ENCODE measurements at places on chromosomes 13 and 19.
A peak's percentile ranks its signal among the peaks of the same experiment; 100 is the strongest.

- peak; percentile 70 for DNase-seq
Observed at GRCh38 chr13:30143666-30144400, 163.5 kb downstream of the KATNAL1 start.

DNA sequence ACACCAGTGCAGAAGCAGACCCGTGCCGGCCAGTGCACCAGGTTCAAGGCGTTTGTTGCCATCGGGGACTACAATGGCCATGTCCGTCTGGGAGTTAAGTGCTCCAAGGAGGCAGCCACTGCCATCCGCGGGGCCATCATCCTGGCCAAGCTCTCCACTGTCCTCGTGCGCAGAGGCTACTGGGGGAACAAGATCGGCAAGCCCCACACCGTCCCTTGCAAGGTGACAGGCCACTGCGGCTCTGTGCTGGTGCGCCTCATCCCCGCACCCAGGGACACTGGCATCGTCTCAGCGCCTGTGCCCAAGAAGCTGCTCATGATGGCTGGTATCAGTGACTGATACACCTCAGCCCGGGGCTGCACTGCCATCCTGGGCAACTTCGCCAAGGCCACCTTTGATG, 10.1 kb downstream of the ZNF44 start:
- DNase-seq: no peak

- DNase-seq: no peak
Observed at GRCh38 chr19:39752390-39752789, 14.6 kb upstream of the CLC start.

DNA sequence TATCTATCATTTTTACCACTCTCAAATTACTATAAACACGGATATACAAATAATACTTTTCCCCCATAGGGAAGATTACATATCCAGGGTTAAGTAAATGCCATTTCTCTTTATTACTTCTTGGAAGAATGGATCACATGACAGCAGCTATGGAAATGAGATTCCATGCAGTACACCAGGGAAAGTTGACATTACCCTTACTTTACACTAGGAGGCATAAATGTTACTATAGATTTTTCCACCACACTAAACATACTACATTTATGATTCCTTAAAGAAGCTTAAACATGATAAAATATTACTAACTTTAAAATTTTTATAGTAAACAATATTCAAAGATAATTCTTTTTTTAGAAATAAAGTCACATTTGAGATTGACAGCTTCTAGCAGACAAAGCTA, 611.4 kb downstream of the PCDH9 start:
- peak; percentile 55 for DNase-seq

DNA sequence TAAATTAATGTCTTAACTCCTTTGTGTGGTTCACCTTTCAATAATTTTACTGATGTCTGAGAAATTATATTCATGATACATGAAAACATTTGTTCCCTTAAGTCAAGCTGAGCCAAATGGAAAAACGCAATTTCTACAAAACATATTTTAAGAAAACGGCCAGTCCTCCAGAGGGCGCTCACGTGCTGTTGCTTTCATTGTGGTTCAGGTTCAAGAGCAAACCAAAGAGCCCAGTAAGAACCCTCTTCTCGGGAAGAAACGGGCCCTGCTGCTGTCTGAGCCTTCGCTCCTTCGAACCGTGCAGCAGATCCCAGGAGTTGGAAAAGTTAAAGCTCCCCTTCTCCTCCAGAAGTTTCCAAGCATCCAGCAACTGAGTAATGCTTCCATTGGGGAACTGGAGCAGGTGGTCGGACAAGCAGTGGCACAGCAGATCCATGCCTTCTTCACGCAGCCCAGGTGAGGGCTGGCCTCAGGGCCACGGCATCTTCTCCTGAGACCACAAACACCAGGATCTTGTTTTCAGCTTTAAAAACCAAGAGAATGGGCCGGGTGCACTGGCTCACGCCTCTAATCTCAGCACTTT, 4.3 kb downstream of the FAAP24 start:
- peak; percentile 73 for DNase-seq

GRCh38 chr13:27551562-27551961, 68.8 kb downstream of the LNX2 start:
- no peak for DNase-seq

DNA sequence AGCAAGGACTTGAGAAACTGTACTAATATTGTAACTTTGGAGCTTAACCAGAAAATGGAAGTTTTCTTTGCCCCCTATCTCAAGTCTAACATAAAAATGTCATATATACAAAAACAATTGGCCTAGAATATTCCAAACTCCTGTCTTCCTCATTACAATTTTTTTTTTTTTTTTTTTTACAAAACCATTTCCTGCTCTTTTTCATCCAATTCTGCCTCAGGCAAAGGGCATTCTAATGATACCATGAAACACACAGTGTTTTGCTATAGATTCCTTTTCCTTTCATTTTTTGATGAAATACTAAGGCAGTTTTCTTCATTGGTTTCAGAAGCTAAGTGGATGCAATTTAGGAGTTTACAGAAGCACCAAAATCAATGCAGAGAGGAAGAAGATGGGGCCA, 119.7 kb downstream of the LHFPL6 start:
- DNase-seq: no peak

DNA sequence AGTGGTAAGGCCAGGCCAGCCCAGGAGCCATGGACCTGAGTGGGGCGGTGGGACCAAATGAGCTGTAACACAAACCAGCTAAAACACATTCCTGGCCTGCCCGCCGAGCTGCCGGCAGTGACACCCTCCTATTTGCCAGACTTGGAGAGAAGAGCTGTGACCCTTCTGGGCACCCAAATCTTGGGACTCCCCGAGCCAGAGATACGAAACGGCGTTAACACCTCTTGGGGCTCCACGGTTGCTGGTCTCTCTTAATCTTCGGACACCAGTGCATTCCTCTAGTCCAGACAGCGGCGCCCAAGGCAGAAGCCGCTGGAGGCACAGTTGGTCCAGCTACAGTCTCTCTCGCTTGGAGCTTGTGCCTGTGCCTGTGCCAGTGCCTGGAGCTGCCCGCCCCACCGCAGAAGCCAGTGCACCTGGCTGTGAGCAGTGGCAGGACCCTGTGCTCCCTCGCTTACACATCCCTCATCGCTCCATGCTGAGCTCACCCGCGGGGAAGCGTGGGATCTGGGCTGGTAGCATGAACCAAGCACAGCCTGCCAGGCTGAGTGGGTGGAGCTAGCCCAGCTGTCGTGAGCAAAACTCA, 147.2 kb upstream of the KLHL1 start:
- no peak for DNase-seq

GRCh38 chr19:16037424-16038195, 38.7 kb upstream of the TPM4 start:
- DNase-seq: no peak

DNA sequence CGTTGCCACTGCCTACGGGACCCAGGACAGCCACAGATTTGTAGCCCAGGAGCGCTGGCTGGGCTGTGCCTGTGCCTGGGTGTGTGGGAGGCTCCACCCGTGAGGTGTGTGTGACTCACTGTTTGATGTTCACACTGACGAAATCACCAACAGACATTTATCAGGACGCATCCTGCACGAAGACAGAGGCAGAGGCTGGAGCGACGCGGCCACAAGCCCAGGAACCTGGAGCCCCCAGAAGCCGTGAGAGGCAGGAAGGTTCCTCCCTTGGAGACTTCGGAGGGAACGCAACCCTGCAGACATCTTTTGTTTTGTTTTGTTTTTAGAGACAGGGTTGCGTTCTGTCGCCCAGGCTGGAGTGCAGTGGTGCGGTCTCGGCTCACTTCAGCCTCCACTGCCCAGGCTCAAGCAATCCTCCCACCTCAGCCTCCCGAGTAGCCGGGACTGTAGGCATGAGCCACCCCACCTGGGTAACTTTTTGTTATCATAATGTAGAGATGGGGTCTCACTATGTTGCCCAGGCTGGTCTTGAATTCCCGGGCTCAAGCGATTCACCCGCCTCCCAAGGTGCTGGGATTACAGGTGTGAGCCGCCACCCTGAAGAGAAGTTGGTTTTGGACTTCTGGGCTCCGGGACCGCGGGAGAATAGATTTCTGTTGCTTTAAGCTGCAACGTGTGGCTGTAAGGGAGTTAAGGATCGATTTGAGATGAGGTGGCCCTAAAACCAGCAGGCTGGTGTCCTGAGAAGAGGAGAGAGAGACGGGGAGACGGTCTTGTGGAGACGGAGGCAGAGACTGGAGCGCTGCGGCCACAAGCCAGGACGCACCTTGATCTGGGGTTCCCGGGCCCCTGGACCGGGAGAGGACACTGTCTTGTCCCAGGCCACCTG, 24.9 kb upstream of the WDR18 start:
- peak; percentile 26 for DNase-seq

DNA sequence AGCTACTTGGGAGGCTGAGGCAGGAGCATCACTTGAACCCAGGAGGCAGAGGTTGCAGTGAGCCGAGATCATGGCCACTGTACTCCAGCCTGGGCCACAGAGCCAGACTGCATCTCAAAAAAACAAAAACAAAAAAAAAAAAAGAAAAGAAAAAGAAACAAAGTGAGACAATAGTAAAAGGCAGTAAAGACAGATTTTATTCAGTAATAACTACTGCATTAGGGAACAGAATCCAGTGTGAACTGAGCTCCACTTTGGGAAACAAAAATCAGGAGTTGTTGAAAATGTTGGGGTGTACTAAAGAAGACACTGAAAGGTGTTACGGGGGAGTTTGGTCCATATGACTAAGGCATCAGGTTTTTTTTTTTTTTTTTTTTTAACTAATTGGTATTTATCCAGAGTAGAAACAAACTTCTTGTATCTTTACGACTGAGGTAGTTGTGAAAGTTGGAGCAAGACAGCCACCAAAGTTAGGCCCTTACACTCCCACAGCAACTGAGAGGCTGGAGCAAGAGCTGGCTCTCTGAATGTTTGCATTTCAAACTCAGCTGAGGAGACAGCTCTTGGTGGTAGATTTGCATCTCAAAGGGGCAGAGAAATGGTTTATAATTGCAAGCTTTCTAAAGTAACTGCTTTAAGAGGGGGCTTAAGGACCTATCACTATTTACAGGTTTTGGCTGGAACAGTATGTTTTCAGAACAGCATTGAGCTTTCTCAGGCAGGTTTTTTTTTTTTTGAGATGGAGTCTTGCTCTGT, 24.2 kb downstream of the ZNF607 start:
- no peak for DNase-seq

GRCh38 chr13:60707878-60708277, 310.9 kb downstream of the TDRD3 start:
- no peak for DNase-seq

GRCh38 chr19:5470264-5470671, 15.1 kb downstream of the ZNRF4 start:
- DNase-seq: no peak

DNA sequence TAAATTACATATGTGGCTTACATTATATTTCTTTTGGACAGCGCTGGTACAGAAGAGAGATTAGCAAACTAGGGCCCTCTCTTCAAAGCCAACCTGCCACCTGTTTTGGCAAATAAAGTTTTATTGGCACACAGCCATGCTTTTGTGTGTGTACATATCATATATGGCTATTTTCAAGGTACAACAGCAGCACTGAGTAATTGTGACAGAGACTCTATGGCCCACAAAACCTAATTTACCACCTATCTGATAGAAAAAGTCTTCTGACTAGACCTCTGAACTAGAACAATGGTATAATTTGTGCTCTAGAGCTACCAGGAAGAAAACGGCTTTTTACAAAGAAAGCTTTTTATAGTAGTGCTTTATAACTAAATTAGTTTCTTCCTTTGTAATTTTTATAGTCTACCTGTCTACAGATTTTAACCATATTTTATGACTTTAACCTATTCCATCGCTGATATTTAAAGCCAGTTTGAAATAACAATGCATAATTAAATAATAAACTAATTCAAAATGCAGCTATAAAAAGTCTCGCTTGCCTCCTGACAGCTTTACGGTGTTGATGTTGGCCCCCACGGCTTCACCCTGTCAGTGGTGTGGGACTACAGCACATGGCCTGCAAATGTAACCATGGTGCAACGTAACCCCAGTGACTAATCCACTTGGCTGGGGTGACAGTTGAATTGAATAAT, 17.7 kb upstream of the DPY19L3 start:
- DNase-seq: peak; percentile 70

DNA sequence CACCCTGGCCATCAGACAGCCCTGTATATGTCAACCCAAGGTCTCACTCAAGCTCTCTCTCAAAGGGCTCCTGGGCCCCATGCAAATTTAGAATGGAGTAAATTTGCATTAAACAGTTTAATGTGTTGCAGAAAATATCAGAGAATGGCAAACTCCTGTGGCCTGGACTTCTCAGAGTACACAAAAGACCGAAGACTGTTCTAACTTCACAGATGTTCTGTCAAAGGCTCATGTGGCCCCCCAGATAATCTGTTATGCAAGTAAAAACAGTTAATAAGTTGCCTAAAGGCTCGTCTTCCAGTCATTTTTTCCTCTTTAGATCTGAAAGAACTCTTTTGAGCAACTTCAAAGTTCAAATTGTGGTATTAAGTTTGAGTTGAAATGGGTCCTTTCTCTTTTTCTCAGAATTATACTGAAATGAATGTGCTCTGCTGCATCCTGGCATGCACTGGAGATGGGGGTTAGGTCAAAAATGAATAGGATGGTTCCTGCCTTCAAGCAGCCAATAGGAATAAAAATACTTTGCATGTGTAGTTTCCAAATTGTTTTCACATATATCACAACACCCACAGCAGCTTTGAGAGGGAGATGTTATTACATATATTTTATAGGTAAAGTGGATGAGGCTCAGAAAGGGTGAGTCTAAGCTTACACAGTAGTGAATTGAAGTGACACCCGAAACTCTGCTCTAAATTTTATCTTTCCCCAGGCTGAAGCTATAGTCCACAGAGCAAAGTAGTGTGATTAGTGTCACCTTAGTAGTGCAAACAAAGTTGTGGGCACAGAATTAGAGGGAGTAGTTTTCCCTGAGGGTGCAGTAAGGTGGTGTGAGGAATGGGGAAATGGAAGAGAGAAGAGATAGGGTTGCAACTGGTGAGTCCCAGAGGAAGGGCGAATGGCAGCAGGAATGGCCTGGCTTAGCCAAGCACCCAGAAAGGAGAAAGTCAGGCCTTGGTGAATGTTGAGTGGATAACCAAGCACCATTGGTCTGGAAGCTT, 205.0 kb upstream of the RFC3 start:
- no peak for DNase-seq

- DNase-seq: no peak
Observed at GRCh38 chr13:48510698-48511097, 22.2 kb downstream of the RCBTB2 start.

GRCh38 chr13:69704311-69704710, 403.3 kb upstream of the ATXN8OS start:
- DNase-seq: peak; percentile 48

- no peak for DNase-seq
Observed at GRCh38 chr19:19191768-19192077, 229 bp downstream of the BORCS8 start.

- peak; percentile 84 for DNase-seq
Observed at GRCh38 chr13:31044364-31045285, 112.2 kb downstream of the TEX26 start.

DNA sequence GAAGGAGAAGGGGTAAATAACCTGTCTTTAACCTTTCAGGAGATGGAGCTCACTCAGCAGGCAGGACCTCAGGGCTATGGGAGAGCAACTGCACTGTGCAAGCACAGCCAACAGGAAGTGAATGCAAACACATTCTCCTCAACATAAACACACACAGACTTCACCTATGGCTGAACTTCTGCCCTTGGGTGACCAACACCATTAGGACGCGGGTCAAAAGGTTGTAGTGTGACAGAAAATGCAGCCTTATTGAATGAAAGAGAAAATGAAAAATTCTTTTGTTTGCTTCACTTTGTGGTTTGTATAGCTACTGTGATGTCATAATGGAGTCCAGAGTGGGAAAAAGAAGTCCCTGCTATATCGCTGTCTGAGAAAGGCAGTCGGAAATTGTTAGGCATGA, 323.0 kb downstream of the NDFIP2 start:
- no peak for DNase-seq
